ENCODE measurements at places on chromosomes 4 and X. TPM values are rescaled to one million over a fixed set of nuclear protein-coding genes. Genes with fewer than 3 reads are reported as not detected.

DNA sequence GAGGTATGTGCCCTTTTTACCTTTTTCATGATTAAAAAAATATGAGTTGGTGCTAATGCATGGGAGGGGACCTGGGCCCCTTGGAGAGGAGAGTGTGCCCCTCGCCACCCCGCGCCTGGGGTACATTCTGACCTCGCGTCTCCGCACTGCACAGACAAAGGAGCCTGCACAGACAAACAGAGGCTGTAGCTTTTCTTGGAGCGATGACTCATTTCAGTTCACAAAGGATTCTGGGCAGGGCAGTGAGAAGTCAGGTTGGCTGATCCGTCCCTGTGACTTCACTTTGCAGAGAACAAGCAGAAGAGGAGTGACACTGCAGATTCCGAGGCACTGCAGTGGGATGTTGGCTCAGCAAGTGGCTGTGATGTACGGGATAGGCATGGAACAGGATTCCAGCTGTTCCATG lies 82.9 kb downstream of the STOX2 start:
- DNase-seq, result no peak

GRCh38 chrX:131677655-131678628 lies 134.1 kb downstream of the OR13H1 start:
- DNase-seq, result no peak

- no peak for DNase-seq
These were observed 221.1 kb downstream of the PTTG2 start for GRCh38 chr4:38181286-38181685.

Gene CTSO
- total RNA-seq, result 47.1 TPM

Gene MAML3
- total RNA-seq, result 4.8 TPM
